T-helper 2 cell treated with Interferon-gamma antibody and Interleukin-4, amounts not matched to agents 100 ng/mL and 5 ng/mL, for 36 hours (primary cell): ENCODE measurements at places on chromosomes 1 and 21. TPM values are rescaled to one million over a fixed set of nuclear protein-coding genes. Genes with fewer than 3 reads are reported as not detected.

The DCST1 gene
- not detected in 2 replicates for total RNA-seq

The AMY1B gene
- total RNA-seq, result not detected in 2 replicates

The MARK1 gene
- total RNA-seq, result not detected in 2 replicates

The S100B gene
- 0.20 TPM in 1 of 2 replicates, not detected in the other for total RNA-seq

The CLEC20A gene
- not detected in 2 replicates for total RNA-seq

The CA14 gene
- total RNA-seq, result not detected in 2 replicates

The SERPINC1 gene
- 0.18 and 0.43 TPM in 2 replicates for total RNA-seq

The LCE5A gene
- total RNA-seq, result not detected in 2 replicates

The PADI2 gene
- 0.11 and 0.14 TPM in 2 replicates for total RNA-seq

The TACSTD2 gene
- total RNA-seq, result not detected in 2 replicates

The SMIM1 gene
- not detected in 2 replicates for total RNA-seq

The NT5C1A gene
- total RNA-seq, result not detected in 2 replicates

The FAAH gene
- 2.9 and 5.1 TPM in 2 replicates for total RNA-seq
